ELR (cell line): ENCODE measurements at places on chromosomes 12 and 14.
A peak's percentile ranks its signal among the peaks of the same experiment; 100 is the strongest.

DNA sequence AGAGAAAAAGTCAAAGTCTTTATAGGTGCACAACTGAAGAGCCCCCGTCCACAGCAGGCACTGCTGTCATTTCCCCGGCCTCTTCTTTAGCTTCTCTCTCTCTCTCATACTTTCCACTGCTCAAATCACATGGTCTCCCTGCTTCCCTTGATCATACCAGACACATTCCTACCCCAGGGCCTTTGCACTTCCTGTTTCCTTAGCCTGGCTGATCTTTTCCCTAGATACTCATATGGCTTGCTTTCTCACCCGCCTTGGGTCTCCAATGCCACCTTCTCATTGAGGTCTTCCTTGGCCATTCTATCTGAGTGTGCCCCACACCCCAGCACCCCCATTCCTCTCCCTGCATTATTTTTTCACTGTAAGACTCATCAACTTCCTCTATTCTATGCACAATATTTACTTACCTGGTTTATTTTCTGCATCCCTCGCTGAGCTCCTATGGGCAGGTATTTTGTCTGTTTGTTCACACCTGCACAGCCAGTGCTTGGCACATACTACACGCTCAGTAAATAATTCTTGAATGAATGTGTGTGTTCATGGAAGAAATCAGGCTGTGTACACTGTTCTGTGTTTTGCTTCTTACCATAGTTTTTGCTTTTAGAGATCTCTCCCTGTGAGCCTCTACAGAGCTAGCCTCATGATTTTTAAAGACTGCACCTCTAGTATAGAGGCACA, 31.9 kb downstream of the SERPINA1 start:
- no peak for DNase-seq

- DNase-seq, result no peak
These were observed 140.1 kb upstream of the ATP2B1 start for GRCh38 chr12:89848732-89849131.

DNA sequence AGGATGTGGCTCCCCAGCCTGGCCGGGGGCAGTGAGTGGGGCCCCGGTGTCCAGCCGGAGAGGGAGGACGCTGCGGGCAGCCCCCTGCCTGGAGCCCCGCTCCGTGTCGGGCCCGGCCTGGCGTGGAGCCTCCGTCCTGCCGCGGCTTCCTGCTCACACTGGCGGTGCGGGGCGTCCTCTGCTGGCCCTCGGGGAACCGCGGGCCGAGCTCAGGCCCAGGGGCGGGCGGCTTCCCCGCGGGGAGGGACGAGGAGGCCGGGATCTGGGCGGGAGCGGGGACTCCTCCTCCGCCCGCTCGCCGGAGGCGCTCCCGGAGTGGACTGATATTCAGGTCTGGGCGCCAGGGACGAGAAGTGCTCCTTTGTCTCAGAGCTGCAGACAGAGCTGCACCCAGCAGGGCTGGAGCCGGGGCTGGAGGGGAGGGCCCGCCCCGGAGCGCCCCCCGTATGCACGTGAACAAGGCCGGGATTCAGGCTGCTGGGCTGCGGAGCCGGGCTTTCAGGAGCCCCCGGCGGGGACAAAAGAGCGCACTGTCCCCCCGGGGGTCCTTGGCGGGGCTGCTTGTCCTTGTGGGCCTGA, 2.2 kb downstream of the MMP17 start:
- peak; percentile 92 for DNase-seq

- DNase-seq, result no peak
These were observed 85.4 kb downstream of the CRACR2A start for GRCh38 chr12:3667485-3667884.

- peak; percentile 14 for DNase-seq
These were observed 61.8 kb downstream of the GALNT16 start for GRCh38 chr14:69321601-69322330.

DNA sequence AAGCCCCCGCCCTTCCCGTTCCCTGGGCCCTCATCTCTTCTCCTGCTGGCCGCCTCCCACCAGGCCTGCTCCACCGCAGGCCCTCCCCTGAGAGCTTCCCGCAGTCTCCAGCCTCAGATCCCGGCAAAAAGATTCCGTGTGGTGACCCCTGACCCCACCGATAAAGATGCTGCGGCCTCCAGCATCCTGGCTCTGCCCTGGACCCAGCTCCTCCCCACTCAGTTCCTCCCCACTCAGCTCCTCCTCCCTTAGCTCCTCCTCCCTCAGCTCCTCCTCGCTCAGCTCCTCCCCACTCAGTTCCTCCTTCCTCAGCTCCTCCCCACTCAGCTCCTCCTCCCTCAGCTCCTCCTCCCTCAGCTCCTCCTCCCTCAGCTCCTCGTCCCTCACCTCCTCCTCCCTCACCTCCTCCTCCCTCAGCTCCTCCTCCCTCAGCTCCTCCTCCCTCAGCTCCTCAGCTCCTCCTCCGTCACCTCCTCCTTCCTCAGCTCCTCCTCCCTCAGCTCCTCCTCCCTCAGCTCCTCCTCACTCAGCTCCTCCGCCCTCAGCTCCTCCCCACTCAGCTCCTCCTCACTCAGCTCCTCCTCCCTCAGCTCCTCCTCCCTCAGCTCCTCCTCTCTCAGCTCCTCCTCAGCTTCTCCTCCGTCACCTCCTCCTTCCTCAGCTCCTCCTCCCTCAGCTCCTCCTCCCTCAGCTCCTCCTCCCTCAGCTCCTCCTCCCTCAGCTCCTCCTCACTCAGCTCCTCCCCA, 17.0 kb downstream of the NOC4L start:
- peak; percentile 35 for DNase-seq

- no peak for DNase-seq
These were observed 54.8 kb downstream of the GOLGA5 start for GRCh38 chr14:92848887-92849286.

DNA sequence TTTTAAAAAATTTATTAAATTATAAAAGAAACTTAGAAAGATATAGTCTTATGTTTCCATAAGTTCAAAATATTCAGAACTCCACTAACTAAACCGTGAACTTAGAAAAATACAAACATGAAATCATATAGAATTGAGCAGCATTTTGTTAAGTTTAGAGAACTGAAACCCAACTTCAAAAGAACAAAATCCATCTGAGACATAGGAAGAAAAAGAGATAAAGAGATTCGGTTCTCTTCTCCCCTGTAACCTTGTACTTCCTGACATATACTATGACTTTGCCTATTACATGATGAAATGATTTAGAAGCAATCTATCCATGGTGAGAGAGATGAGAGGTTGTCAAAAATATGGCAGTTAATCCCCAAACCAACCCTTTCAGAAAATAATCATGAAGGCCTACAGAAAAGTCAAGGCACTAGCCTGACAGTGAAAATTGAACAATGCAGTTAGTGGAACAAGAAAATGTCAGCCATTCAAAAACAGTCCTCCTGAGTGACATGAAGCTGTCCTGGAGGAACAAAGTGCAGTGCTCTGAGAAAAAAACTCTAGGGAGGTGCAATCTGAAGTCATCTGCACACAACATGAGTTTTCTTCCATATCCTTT, 44.0 kb downstream of the C12orf50 start:
- DNase-seq, result no peak

- DNase-seq, result peak; percentile 16
These were observed 242.0 kb upstream of the MDGA2 start for GRCh38 chr14:47917344-47917954.

- DNase-seq, result no peak
These were observed 325.7 kb downstream of the ADGRD1 start for GRCh38 chr12:131279281-131279921.

GRCh38 chr12:20183563-20183962, 184.8 kb upstream of the PDE3A start:
- DNase-seq, result no peak
